Esophagus squamous epithelium (tissue), 5 donors: ENCODE measurements at places on chromosomes 12 and 14.

DNA sequence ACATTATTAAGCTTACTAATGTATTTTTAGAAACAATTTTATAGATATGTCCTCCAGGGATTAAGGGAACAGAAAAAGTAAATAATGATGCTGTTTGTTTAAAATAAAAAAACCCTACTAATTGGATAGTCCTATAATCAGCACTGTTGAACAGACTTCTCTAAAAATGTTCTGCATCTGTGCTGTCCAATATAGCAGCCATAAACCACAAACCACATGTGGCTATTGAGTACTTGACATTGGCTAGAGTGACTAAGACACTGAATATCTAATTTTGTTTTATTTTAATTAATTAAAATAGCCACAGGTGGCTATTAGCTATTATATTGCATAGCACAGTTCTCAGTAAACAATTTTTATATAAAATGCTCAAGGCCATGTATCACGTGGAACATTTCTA, 210.4 kb downstream of the DPY19L2 start:
- no peak for DNase-seq
- H3K36me3 ChIP-seq, result no peaks in the 10 kb centered on the region
- H3K27ac ChIP-seq, result no peak overlapping the region
- H3K4me1 ChIP-seq, result no peaks in the 10 kb centered on the region
- no peak overlapping the region for H3K4me3 ChIP-seq

DNA sequence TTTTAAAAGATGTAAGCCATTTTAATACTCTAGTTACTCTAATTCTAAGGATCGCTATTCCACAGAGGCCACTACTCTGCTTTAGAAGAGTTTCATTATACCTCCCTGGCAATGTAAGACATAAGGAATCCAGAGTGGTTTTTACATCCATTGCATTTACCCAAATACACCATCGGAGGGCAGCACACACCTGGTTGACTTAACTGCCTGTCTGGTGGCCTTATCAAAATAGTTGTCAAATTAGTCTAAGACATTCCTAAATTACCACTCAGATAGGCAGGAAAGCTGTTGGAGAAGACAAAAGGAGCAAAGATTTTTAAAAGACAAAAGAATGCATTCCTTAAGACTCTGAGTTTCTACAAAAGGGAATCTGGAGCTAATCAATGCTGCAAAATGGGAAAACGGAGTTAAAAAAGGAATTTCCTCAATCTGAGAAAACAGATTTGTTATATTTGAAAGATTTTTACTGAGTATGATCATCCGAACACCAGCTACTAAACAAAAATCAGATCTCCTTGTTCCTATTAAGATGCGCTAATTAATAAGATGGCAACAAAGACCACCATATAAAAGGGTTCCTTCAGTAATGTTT, 33.8 kb upstream of the FGD4 start:
- no peaks in the 10 kb centered on the region for H3K27me3 ChIP-seq
- H3K27ac ChIP-seq, result no peak overlapping the region
- no peak for DNase-seq
- H3K4me3 ChIP-seq, result no peak overlapping the region
- H3K36me3 ChIP-seq, result no peaks in the 10 kb centered on the region
- no peaks in the 10 kb centered on the region for H3K4me1 ChIP-seq

- no peak overlapping the region for H3K27ac ChIP-seq
- H3K4me3 ChIP-seq, result no peak overlapping the region
- DNase-seq, result no peak
- no peaks in the 10 kb centered on the region for H3K27me3 ChIP-seq
- no peaks in the 10 kb centered on the region for H3K36me3 ChIP-seq
- H3K4me1 ChIP-seq, result no peaks in the 10 kb centered on the region
These were observed 282.8 kb upstream of the FAR2 start for GRCh38 chr12:28866296-28866695.

DNA sequence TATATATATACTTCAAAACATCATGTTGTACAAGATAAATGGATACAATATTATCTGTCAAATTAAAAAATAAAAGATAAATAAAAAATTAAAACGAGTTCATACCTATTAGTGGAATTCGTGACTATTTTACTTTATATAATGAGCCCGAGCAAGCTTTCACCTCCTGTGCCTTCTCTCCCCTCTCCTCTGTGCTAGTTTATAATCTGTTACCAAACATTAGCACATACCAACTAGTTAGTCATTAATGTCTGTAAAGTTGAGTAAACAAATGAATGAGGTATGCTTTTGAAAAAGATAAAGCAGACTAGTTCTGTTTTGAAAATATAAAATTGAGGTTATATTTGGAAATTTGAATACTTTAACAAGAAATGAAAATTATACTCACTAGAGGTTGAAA, 84.0 kb downstream of the LRRC9 start:
- DNase-seq, result no peak
- no peaks in the 10 kb centered on the region for H3K4me1 ChIP-seq
- no peaks in the 10 kb centered on the region for H3K36me3 ChIP-seq
- H3K27ac ChIP-seq, result no peak overlapping the region

- H3K36me3 ChIP-seq, result peaks cover 20% of the 10 kb centered on the region
- H3K4me3 ChIP-seq, result no peak overlapping the region
- no peak for DNase-seq
- H3K4me1 ChIP-seq, result peaks cover 1% of the 10 kb centered on the region
These were observed 70.8 kb downstream of the WNK1 start for GRCh38 chr12:823028-823698.
